Nucleus accumbens (tissue), 56 donors: ENCODE measurements at places on chromosomes 12 and 14.

DNA sequence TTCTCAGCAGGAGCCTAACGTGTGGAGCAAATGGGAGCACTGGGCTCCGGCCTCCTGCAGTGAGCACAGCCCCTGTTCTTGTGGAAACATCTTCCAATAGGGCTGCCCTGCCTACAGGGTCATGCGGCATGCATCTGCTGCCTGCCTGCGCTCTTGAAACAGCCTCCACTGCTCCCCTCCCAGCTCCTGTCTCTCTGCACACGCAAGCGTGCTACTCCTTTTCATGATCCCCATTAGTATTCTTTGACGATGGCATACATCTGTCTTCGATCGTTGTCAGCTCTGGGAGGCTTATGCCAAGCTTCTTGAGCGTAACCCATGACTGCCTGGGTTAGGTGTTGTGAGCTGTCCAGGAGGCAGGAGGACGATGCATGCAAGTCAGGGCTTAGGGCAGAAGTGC lies 23.1 kb downstream of the NTF3 start:
- DNase-seq, result no peak

- DNase-seq, result no peak
These were observed 20.6 kb upstream of the ANHX start for GRCh38 chr12:133256321-133256720.

GRCh38 chr12:62227091-62227490 lies 33.1 kb upstream of the USP15 start:
- no peak for DNase-seq

DNA sequence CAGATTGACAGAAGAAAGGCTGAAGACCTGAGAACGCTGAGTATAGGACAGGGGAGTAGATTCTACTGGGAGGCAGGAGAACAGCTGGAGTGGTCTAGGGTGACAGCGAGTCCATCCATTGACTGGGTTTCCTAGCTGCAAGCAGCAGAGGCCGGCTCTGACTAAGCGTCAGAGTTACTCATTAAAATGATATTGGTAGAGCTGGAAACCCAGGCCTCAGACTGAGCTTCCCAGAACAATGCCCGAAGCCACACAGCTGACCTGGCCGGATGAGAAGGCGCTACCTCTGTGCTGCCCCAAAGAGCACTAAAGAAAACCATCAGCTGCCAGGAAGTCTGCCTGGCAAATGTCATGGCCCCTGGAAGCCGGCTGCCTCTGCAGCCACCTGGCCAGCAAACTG lies 78.5 kb upstream of the FZD10 start:
- DNase-seq, result no peak

DNA sequence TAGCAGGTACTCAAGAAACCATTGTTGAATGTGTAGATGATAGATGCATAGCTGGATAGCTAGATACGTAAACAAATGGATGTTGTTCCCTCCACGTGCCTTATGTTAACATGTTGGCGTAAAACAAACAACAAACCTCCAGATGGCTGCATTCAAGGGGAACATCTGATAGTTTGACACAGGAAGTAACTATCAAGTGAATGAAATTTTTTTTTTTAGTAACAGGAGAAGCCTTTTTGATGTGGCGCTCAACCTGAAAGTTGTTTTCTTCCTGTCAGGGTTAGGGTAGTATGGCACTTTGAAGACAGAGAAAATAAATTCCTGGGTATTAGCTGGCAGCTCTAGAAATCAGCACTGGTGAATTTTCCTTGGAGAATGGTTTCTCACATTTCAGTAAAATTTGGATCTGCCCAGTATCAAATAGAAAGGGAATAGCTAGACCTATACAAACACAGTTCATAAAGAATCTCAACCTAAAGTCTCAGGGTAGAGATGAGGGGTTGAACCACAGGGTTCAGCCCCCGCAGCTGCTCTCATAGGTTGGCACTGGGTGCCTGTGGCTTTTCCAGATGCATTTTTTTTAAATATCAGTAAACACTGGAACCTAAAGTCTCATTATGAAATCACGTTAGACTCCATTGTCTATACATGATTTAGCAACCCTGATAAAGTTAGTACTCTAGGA lies 18.8 kb upstream of the RAP1B start:
- DNase-seq, result no peak

DNA sequence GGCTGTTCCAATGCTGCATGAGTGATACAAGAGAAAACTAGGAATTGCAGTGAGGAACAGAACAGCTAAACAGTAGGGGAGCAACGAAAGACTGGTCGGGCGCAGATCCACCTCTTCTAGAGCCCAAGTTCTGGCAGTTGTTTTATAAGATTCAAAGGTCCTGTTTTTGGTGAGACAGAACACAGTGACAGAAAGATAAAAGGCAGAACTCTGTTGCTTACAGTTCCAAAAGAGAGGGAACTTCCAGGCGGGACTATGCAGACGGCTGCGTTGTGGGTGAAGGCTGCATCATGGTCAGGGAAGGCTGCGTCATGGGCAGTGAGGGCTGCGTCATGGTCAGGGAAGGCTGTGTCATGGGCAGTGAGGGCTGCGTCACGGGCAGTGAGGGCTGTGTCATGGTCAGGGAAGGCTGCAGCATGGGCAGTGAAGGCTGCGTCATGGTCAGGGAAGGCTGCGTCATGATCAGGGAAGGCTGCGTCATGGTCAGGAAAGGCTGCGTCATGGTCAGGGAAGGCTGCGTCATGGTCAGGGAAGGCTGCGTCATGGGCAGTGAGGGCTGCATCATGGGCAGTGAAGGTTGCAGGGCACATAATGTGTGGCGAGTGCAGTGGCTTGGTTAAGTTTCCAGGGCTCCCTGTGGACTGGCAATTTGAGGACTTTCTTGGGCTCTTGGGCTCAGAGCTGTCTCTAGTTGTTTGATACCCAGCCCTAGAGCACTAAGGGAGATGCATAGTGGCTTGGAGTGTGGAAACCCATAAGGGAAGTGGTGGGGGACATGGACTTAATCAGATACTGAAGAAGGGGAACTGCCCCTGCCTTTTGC lies 619.9 kb downstream of the AACS start:
- no peak for DNase-seq

GRCh38 chr12:9051158-9051550 lies 61.8 kb downstream of the KLRG1 start:
- DNase-seq, result no peak

- no peak for DNase-seq
These were observed 48.8 kb downstream of the LRCOL1 start for GRCh38 chr12:132561427-132562156.

DNA sequence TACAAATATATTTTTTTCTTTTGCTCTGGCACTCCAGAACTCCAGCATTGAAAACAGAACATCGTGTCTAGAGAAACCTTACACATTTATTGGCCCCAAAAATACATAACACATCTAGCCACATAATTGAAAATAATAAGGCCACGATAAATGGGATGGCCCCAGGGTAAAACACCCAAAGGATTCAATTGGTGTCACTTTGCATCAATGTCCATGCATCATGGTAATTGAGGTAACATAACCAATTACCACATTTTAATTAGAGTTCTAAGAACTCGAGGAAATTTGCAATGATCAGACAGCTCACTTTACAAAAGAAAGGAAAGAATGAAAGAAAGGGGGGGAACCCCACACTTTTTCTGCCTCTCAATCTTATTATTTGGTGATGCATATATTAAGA lies 151.8 kb upstream of the NPAS3 start:
- no peak for DNase-seq

DNA sequence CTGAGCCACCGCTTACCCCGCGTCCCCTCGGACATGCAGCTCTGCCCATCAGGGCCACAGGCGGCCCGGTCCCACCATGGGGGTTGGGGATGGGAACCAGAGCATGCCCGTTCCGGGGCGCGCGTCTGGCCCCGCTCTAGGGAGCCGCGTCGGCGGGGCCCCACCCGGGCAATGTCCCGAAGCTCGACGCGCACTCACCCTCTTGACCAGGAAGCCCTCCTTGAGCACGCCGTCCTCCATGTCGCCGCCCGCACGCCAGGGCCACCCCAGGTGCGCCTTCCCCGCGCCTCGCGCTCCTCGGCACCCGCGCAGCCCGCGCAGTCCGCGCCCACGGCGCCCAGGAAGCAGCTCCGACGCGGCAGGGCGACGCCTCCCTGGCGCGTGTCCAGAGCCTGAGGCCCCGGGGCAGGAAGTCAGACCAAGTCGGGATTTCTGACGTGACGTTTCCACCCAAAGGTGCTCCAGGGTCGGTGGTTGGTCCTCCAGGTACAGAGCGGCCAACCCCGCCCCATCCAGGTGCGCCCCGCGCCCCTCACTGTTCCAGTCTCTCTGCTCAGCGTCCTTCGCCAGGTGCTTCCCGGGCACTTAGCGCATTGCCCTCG lies at the start of gene PLEK2:
Gene PLEK2 (minus strand): TSS at position 346 of the 602 bp plus-strand sequence. CDS start 106 bp downstream, at position 240.
- DNase-seq, result no peak
